ENCODE measurements at places on chromosomes 12 and 14.

DNA sequence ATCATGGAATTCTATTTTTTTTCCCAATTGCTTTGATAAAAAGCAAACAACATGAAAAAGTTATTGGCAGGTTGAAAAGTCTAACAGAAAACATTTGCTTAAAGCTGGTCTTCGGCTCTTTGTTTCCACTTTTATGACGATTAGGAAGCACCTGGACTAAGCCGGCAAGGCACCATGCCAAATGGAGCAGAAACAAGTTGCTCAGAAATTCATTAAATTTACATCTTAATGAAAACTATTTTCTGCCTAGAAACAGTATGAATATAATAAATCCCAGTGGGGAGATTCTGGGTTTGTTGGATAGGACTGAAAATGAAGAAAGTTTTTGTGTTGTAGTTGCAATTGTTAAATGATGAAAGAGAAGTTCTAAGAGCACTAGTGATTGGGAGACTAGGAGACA lies 51.4 kb upstream of the OR9K2 start:
- DNase-seq: no peak

GRCh38 chr14:99246536-99247097 lies 25.4 kb downstream of the BCL11B start:
- DNase-seq: no peak

GRCh38 chr12:12645485-12645884 lies 33.8 kb downstream of the CREBL2 start:
- peak; percentile 2 for DNase-seq

DNA sequence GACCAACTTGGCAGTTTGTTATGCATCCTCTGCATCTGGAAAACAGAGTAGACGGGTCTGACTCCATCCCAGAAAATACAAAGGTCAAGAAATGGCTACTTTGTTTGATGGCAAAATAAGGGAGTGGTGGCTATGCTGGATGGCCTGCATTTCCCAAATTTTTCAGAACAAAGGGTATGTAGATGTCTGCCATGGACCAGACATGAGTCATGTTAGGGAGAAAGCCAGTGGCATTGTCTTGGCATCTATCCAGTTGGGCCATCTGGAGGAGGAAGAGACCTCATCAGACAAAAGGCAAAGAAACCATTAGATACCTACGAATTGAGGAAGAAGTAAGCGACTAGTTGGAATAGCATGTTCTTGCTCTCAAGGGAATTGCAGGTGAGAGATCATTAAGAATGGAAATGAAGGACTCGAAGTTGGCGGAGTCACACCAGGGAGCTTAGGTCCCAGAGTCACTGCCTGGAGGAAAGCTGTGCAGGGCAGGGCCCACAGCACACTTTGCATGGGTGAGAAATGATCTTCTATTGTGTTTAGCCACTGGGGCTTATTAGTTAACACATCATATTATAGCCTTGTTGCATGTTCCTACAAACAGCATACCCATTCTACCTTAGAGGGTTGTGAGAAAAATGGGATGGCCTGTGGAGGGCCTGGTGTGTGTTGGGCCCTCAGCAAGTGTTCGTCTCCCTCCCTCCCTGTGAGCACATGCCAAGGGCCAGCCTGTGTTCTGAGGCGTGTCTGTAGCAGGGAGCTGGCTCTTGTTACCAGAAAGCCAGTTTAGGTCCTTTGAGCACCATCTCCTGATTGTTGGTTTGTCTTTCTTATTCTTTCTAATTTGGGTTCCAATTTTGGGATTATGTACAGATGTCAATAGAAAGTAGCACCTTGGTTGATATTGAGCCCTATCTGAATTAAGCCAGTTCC lies 119.4 kb downstream of the KTN1 start:
- no peak for DNase-seq
